Lower leg skin (tissue), 4 donors: ENCODE measurements at places on chromosomes 3 and 15. TPM values are rescaled to one million over a fixed set of nuclear protein-coding genes. Genes with fewer than 3 reads are reported as not detected.

Gene C3orf20
- total RNA-seq = not detected

Gene SQOR
- 52.2 TPM for total RNA-seq

Gene PROK2
- total RNA-seq = not detected

Gene STAB1
- total RNA-seq = 10.1 TPM

Gene GALNT15
- 93.0 TPM for total RNA-seq

Gene C3orf70
- total RNA-seq = 3.2 TPM

Gene GOLGA8J
- total RNA-seq = not detected

Gene NR2E3
- total RNA-seq = not detected

Gene AP3B2
- 2.4 TPM for total RNA-seq

Gene BCL2A1
- 0.84 TPM for total RNA-seq

Gene GABRR3
- total RNA-seq = not detected

Gene MB21D2
- total RNA-seq = 8.2 TPM

Gene ALDH1A2
- total RNA-seq = 6.0 TPM

Gene HHLA2
- total RNA-seq = not detected

Gene PRR20G
- total RNA-seq = not detected

Gene DISP2
- 0.05 TPM for total RNA-seq

Gene NUDT16
- total RNA-seq = 19.7 TPM

Gene VGLL3
- total RNA-seq = 8.0 TPM

Gene FETUB
- total RNA-seq = 8.3 TPM

Gene ACTR8
- 12.0 TPM for total RNA-seq

Gene XCR1
- total RNA-seq = 4.8 TPM

Gene TNK2
- total RNA-seq = 42.3 TPM

Gene EXD1
- not detected for total RNA-seq

Gene C3orf80
- total RNA-seq = 1.7 TPM

Gene PLSCR5
- total RNA-seq = not detected
